Amygdala (tissue), 56 donors: ENCODE measurements at places on chromosomes 11 and 22.

DNA sequence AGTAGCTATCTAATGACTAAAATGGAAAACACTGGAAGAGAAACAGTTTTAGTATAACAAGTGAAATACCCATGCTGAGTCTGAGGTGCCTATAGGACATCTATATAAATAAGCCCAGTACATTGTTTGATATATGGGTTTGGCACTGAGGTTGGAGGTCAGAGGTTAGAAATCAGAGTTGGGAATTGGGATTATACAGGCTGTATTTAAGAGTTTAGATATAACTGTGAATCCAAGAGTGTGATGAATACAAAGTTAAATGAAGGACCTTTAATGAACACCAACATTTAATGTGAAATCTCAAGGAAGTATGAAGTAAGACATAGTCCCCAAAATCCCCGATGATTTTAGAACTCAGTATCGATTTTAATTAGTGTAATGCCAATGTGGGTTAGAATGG, 3.1 kb upstream of the HBD start:
- DNase-seq, result no peak

- DNase-seq, result no peak
These were observed 46.7 kb upstream of the SLC37A2 start for GRCh38 chr11:125016413-125016812.

GRCh38 chr11:108788565-108789199, 123.8 kb downstream of the DDX10 start:
- DNase-seq, result no peak

DNA sequence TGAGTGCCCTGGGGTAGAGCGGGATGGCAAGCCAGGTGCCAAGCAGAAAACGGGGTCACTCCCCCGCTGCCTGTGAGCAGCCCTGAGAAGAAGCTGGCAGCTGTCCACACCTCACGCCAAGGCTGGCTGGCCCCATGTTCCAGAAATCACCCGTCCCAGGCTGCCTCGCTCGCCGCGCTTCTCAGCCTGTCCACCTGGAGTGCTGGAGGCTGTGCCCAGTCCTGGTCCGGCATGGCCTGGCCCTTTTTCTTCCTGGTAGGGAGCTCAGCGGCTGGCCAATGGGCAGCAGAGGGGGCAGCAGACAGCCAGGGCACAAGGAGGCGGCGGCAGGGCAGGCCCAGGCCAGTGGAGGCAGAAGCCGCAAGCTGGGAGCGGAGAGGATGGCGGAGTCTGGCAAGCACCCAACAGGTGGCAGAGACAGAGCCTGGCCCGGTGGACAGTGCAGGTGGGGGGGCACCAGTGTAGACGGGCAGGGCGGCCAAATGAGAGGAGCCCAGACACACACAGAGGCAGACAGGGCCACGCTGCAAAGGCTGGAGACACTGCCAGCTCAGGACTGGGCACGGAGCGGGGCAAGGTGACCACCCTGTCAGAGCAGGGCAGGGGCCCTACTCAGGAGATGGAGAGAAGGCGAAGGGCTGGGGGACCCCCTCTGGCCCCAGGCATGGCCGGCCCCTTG, 37.2 kb upstream of the TH start:
- no peak for DNase-seq

- DNase-seq, result no peak
These were observed 23.9 kb upstream of the TSPAN18 start for GRCh38 chr11:44702889-44703288.

- DNase-seq, result no peak
These were observed 5.5 kb downstream of the RCOR2 start for GRCh38 chr11:63911440-63911839.

- no peak for DNase-seq
These were observed 46.9 kb downstream of the MSANTD4 start for GRCh38 chr11:105975128-105975527.

- no peak for DNase-seq
These were observed 16.0 kb downstream of the CAPRIN1 start for GRCh38 chr11:34067383-34068065.

- DNase-seq, result no peak
These were observed 38.6 kb downstream of the IGF2 start for GRCh38 chr11:2100361-2101170.

DNA sequence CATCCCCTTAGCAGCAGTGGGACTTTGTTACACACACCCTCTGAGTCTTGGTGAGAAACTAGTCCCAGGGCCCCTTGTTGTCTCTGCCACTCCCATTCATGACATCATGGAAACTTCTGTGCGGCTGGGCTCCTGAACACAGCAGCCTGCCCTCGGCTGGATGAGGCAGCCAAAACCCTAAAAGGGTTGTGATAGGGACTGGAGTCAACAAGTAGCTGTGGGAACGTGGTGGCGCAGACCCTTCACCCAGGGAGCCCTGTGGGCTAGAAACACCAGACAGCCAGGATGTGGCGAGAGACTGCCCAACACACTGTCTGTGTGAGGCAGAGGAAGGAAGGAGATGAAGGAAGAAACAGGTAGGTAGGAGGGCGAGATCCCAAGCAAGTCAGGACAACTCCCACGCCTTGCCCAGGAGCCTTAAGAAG, 3.9 kb downstream of the CD3D start:
- no peak for DNase-seq

DNA sequence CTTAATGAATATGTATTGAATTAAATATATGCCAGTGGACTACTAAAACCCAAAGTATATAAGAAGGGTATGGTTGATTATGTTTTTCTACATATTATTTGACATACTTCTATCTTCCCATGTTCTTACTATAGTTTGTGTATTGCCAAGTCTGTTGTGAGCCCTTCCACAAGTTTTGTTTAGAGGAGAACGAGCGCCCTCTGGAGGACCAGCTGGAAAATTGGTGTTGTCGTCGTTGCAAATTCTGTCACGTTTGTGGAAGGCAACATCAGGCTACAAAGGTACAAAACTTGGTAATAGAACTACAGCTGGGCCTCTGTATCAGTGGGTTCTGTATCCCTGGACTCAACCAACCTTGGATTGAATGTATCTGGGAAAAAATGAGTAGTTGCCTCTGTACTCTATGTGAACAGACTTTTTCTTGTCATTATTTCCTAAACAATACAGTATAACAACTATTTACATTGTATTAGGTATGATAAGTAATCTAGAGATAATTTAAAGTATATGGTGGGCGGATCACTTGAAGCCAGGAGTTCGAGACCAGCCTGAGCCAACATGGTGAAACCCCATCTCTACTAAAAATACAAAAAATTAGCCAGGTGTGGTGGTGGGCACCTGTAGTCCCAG, 38.7 kb upstream of the TTC36 start:
- DNase-seq, result peak; percentile 12

GRCh38 chr11:66278363-66279091, 552 bp downstream of the CNIH2 start:
- no peak for DNase-seq

DNA sequence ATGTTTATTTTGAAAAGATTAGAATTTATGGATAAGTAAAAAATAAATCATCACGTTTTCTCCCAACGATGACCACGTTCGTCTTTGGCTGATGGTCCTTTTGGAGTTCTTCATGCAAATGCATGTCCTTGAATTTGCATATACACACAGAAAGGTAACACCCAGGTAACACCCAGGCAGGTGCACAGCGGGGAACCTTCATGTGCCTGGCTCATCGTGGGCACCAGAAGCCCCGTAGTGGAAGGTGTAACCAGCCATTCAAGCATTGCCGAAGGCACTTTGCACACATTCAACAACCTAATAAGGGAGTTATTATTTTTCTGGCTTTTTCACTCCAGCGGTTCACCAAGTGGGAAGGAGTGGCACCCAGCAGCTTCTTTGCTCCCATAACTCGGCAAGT, 404.6 kb downstream of the TBC1D22A start:
- no peak for DNase-seq

GRCh38 chr11:120346233-120346632, 10.0 kb downstream of the ARHGEF12 start:
- no peak for DNase-seq

- DNase-seq, result no peak
These were observed 79.7 kb upstream of the CARD18 start for GRCh38 chr11:105219269-105219668.

GRCh38 chr11:72821920-72822799, 7.9 kb downstream of the ATG16L2 start:
- DNase-seq, result peak; percentile 73

GRCh38 chr22:33221568-33221967, 163.4 kb upstream of the SYN3 start:
- DNase-seq, result no peak

DNA sequence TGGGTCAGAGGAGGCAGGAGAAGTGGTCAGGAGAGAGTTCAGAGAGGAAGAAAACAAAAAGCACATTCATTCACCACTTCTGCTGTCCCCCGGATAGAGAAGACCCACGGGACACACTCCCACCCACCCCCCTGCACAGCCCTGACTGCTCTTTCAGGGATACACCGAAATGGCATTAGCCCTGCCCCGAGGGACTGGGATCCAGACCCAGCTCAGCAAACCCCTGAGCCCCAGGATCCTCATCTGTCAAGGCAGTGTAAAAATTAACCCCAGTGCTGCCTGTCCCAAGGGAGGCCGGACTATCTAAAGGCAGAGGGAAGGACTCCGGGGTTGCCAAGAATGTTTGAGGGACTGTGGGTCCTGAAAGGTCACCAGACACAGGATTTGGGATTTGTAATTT, 31.2 kb downstream of the TPBGL start:
- DNase-seq, result no peak

DNA sequence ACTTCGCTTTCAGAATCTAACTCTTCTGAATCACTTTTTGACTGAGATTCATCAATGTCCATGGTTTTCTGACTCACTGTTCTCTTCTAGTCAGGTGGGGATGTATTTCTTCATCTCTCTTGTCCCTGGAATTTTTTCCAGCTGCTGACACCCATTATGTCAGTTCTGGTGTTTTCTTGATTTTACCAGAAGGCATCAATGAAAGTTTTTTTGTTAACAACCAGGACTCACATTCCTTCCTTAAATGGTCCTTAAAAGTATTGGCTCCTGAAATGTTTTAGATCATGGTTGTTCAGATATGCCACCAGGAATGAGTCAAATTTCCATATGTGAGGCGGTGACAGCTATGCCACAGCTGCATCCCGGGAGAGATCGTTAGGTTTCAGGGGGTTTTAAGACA, 12.9 kb downstream of the MICAL2 start:
- DNase-seq, result no peak

DNA sequence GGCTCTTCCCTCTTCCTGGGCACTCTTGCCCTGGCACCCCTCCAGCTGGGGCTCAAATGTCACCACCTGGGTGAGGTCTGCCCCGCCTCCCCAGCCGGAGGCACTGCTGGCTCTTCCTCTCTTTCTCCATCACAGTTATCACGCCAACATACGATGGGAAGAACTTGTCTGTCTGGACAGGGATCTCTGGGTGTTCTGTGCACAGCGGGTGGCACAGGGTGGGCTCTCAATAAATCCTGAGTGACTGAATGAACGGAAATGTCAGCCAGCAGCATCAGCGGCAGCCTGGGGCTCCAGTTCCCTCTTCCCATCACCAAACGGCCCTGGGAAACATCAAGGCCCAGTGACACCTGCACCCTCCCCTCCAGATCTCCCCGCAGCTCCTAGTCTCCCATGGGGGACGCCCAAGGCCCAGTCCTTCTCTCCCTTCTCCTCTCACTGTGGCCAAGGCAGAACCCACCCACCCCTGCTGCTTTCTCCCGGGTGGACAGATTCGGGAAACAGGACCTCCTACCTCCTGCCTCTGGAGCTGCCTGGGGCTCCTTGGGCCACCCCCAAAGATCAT, 440 bp upstream of the SLC25A45 start:
- no peak for DNase-seq

GRCh38 chr11:65132988-65133700, 1.2 kb downstream of the SYVN1 start:
- DNase-seq, result no peak

- no peak for DNase-seq
These were observed 29.5 kb downstream of the MMP27 start for GRCh38 chr11:102676084-102676483.

DNA sequence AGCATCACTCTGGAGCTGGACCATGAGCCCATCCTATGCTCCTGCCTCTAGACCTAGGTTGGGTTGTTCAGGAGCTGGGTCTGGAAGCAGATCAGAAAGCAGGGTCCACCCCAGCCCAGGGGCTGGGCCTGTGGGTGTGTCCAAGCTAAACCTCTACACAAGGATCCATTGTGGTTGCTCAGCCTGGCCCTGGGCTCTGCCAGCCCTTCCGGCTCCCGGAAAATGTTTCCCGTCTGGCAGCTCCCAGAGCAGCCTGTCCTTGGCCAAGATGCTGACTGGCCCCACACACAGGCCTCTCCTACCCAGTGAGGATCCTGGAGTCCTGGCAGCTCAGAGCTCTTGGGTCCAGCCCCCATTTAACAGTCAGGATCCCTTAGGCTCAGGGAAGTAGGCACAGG, 35.3 kb upstream of the FCHSD2 start:
- peak; percentile 63 for DNase-seq

GRCh38 chr11:64489831-64490441, 101.1 kb upstream of the SLC22A12 start:
- no peak for DNase-seq

DNA sequence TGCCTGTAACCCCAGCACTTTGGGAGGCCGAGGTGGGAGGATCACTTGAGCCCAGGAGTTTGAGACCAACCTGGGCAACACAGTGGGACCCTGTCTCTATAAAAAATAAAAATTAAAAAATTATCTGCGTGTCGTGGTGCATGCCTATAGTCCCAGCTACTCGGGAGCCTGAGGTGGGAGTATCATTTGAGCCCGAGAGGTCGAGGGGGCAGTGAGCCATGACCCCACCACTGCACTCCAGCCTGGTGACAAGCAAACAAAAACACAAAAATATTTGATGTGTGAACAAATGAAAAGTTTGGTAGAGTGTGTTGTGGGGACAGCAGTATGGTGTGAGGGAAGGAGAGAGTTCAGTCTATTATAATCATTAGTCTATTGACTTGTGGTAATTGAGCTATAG, 90.8 kb upstream of the PARVA start:
- DNase-seq, result no peak

DNA sequence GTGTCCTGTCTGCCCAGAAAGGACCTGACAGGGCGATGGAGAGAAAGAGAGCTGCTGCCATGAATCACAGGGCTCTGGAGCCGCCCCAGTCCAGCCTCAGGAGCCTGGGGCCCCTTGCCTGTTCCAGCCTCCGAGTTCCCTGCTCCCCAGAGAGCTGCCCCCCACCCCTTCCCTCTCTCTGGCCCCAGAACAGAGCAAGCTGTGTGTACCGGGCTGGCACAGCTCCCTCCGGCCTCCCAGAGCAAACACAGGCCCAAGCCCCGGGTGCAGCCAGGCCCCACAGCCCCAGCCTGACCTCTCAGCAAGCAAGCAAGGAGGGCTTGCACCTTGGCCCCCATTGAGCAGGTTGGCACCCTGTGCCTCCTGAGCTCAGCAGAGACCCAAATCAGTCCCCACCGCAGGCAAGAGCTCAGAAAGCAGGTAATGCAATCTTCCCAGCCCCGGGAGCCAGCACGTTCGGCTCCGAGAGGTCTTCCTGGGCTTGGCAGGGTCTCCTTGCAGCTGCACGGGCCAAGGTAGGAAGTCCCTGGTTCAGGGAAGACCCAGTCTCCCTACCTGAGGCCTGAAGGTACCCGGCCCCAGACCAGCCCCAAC, 1.4 kb downstream of the PACSIN3 start:
- peak; percentile 77 for DNase-seq

GRCh38 chr22:44973829-44974228, 36.0 kb downstream of the PHF21B start:
- DNase-seq, result no peak
